Chondrocyte (in vitro differentiated cells): ENCODE measurements at places on chromosomes 7 and 10. TPM values are rescaled to one million over a fixed set of nuclear protein-coding genes. Genes with fewer than 3 reads are reported as not detected.
A peak's percentile ranks its signal among the peaks of the same experiment; 100 is the strongest.

GRCh38 chr10:72277340-72277995 lies 3.7 kb downstream of the DDIT4 start:
- peaks cover 37% of the 10 kb centered on the region for H3K4me1 ChIP-seq
- no peak overlapping the region for H3K4me3 ChIP-seq
- H3K36me3 ChIP-seq = peaks cover 20% of the 10 kb centered on the region
- H3K27ac ChIP-seq = peak overlapping the region; percentile 100

DNA sequence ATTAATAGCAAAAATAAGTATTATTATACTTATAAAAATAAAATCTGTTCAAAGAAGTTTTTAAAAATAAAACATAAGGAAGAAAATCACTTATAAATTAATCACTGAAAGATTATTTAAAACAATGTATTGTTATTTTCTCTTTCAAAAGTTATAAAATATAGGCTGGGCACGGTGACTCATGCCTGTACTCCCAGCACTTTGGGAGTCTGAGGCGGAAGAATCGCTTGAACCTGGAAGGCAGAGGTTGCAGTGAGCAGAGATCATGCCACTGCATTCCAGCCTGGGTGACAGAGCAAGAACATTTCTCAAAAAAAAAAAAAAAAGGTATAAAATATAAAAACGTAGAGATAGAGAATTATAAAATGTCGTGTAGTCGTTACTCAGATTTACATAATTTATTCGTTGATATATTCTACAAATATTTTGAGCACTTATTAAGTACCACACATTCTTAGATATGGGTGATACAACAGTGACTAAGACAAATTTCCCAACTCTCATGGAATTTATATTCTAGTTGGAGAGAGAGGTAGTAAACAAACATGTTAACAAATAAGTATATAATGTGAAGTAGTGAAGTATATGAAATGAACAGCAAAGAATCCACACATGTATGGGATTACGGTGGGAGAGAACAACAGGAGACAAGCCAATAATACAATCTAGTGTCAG lies 1030.0 kb downstream of the SORCS1 start:
- no peaks in the 10 kb centered on the region for H3K27me3 ChIP-seq
- H3K4me1 ChIP-seq = no peaks in the 10 kb centered on the region
- no peak for DNase-seq
- H3K36me3 ChIP-seq = no peaks in the 10 kb centered on the region
- no peak overlapping the region for H3K27ac ChIP-seq
- H3K4me3 ChIP-seq = no peak overlapping the region

DNA sequence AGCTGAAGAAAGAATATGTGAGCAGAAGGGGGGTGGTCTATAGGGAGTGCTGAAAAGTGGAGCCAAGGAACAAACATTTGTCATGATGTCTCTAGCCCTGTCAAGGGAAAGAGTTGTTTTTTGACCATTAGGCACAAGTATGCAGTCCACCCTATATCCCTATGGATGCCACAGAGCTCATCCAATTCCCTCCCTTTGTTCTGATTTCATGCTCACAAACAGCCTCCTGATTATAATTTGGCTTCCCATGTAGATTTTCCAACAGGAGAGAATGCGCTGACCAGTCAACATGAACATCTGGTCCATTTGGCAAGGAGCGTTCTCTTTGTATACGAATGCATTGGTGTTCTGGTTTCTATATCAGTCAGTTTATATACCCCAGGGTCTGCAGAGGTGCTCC lies 12.1 kb upstream of the CEP41 start:
- H3K4me1 ChIP-seq = no peaks in the 10 kb centered on the region
- H3K36me3 ChIP-seq = peaks cover 3% of the 10 kb centered on the region
- H3K4me3 ChIP-seq = no peak overlapping the region
- H3K27me3 ChIP-seq = no peaks in the 10 kb centered on the region
- no peak for DNase-seq

DNA sequence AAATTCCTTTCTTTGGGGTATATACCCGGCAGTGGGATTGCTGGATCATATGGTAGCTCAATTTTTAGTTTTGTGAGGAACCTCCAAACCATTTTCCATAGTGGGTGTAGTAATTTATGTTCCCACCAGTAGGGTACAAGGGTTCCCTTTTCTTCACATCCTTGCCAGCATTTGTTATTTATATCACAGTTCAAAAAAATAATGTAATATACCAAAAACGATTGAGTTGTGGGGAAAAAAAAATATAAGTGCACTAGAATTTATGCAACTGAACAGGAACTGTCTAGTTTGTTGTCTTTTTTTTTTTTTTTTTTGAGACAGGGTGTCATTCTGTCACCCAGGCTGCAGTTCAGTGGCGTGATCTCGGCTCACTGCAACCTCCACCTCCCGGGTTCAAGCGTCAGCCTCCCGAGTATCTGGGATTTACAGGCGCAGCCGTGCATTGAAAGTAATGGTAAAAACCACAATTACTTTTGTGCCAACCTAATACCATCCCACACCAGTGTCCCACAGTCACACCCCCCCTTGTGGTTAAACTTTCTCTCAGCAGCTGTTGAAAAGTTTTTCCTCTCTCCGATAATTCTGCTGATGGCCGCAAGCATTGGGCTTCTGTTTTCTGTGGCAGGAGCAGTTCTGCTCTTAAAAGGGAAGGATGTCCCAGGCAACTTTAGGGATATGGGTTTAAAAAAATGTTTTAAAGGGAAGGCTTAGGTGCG lies 6.8 kb upstream of the LAT2 start:
- H3K27ac ChIP-seq = no peak overlapping the region
- DNase-seq = peak; percentile 26
- H3K4me3 ChIP-seq = no peak overlapping the region

- no peak overlapping the region for H3K4me3 ChIP-seq
- H3K4me1 ChIP-seq = no peaks in the 10 kb centered on the region
- H3K27me3 ChIP-seq = no peaks in the 10 kb centered on the region
- H3K27ac ChIP-seq = no peak overlapping the region
- no peak for DNase-seq
Measured at GRCh38 chr10:91856637-91857036, 52.6 kb downstream of the FGFBP3 start.

DNA sequence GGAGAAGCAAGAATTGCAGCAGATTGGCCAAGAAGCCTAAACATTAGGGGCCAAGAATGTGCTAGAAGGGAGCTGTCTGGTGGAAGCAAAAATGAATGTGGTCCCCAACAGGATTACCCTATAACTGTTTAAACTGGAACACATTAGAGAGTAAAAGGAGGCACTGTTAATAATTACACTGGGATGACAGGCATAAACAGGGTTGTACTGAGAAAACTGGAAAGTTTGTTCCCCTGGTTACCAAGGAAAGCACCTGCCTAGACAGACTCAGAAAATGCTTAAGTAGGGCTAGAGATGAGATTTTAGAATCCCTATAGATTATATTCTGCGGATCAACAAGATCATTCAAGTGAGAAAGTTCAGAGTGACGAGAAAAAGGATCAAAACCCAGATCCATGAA lies 100.8 kb downstream of the CTTNBP2 start:
- H3K27me3 ChIP-seq = no peaks in the 10 kb centered on the region
- peaks cover 10% of the 10 kb centered on the region for H3K4me1 ChIP-seq
- H3K36me3 ChIP-seq = no peaks in the 10 kb centered on the region
- H3K27ac ChIP-seq = no peak overlapping the region
- DNase-seq = no peak

- H3K4me1 ChIP-seq = peaks cover 5% of the 10 kb centered on the region
- H3K36me3 ChIP-seq = peaks cover 2% of the 10 kb centered on the region
- no peak overlapping the region for H3K27ac ChIP-seq
- no peak for DNase-seq
- H3K4me3 ChIP-seq = no peak overlapping the region
Measured at GRCh38 chr7:116290740-116291139, 80.4 kb downstream of the TES start.

GRCh38 chr7:42253316-42253715 lies 16.3 kb upstream of the GLI3 start:
- H3K36me3 ChIP-seq = no peaks in the 10 kb centered on the region
- H3K4me1 ChIP-seq = no peaks in the 10 kb centered on the region
- H3K4me3 ChIP-seq = no peak overlapping the region
- H3K27ac ChIP-seq = no peak overlapping the region

DNA sequence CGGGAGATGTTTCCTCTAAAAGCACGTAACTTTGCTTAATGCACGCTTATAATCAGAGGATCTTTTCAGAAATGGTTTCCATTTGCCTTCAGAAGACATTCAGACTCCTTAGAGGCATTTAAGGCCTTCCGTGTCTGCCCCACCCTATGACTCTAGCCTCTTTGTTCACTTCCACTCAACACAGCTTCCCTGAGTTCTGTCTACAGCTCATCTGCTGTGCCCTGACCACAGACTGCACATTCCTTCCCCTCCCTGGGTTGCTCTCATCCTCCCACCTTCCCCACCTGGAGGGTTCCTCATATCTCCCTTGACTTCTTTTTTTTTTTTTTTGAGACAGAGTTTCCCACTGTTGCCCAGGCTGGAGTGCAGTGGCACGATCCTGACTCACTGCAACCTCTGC lies 16.6 kb downstream of the FBH1 start:
- H3K27ac ChIP-seq = no peak overlapping the region
- no peak overlapping the region for H3K4me3 ChIP-seq
- DNase-seq = no peak
- peaks cover 20% of the 10 kb centered on the region for H3K36me3 ChIP-seq
- no peaks in the 10 kb centered on the region for H3K27me3 ChIP-seq

DNA sequence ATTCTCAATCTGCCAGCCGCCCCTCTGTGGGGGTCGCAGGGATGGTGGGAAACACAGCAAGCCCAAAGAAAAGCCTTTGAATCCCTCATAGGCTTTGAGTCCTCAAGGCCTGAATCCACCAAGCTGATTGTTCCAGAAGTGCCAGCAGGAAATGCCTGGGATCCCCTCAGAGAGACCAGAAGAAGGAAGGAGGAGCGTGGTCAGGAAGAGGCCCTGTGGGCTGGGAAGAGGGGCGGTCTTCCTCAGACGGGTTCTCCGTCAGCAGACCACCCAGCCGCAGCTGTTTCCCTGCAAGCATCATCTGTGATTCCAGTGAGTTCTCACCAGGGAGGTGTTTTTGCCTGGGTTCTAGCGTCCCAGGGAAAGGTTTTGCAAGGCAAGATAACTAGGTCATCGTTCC lies 190.0 kb upstream of the KLF6 start:
- peaks cover 8% of the 10 kb centered on the region for H3K4me1 ChIP-seq
- H3K4me3 ChIP-seq = no peak overlapping the region
- DNase-seq = no peak
- H3K36me3 ChIP-seq = no peaks in the 10 kb centered on the region
- H3K27ac ChIP-seq = no peak overlapping the region

RTKN2 gene
- 3.4 to 4.0 TPM (median 3.9 TPM) in 3 replicates for total RNA-seq

ARHGEF5 gene
- total RNA-seq = 2.6 to 7.3 TPM (median 7.2 TPM) in 3 replicates

CACUL1 gene
- 32.1 to 36.5 TPM (median 32.5 TPM) in 3 replicates for total RNA-seq

FAM25G gene
- total RNA-seq = not detected in 3 replicates
